Activated T-helper 1 cell treated with anti-CD3 and anti-CD28 coated beads, Interleukin-12 subunit alpha, Interleukin-12 subunit beta, Interleukin-2, Interleukin-4 antibody, amounts not matched to agents 30 ng/mL and 10 ng/mL and 1 ng/mL, durations not matched to agents 14 hours and 24 hours and 36 hours (primary cell): ENCODE measurements at places on chromosomes 3 and 15. TPM values are rescaled to one million over a fixed set of nuclear protein-coding genes. Genes with fewer than 3 reads are reported as not detected.

ARPP19 gene
- total RNA-seq = 195 and 216 TPM in 2 replicates

GRCh38 chr15:94793641-94794040 lies 562.3 kb downstream of the MCTP2 start:
- no peak overlapping the region for H3K27ac ChIP-seq
- H3K36me3 ChIP-seq = no peaks in the 10 kb centered on the region
- no peaks in the 10 kb centered on the region for H3K4me1 ChIP-seq
- H3K27me3 ChIP-seq = no peaks in the 10 kb centered on the region

RTP1 gene
- not detected in 2 replicates for total RNA-seq

- H3K27ac ChIP-seq = no peak overlapping the region
- no peak overlapping the region for H3K4me3 ChIP-seq
- peaks cover 3% of the 10 kb centered on the region for H3K27me3 ChIP-seq
- no peaks in the 10 kb centered on the region for H3K4me1 ChIP-seq
- DNase-seq = peak; percentile 2
Observed at GRCh38 chr15:51380999-51381806, 39.7 kb downstream of the GLDN start.

GRCh38 chr15:90664650-90665287 lies 52.4 kb upstream of the BLM start:
- no peak for DNase-seq
- peak overlapping the region; percentile 85 for H3K4me3 ChIP-seq
- H3K4me1 ChIP-seq = peaks cover 62% of the 10 kb centered on the region
- H3K27ac ChIP-seq = peak overlapping the region; percentile 94
- H3K27me3 ChIP-seq = peaks cover 4% of the 10 kb centered on the region

GRCh38 chr3:98513091-98513511 lies 9.6 kb downstream of the CLDND1 start:
- H3K36me3 ChIP-seq = peaks cover 75% of the 10 kb centered on the region
- no peak overlapping the region for H3K4me3 ChIP-seq
- H3K27ac ChIP-seq = no peak overlapping the region

DNA sequence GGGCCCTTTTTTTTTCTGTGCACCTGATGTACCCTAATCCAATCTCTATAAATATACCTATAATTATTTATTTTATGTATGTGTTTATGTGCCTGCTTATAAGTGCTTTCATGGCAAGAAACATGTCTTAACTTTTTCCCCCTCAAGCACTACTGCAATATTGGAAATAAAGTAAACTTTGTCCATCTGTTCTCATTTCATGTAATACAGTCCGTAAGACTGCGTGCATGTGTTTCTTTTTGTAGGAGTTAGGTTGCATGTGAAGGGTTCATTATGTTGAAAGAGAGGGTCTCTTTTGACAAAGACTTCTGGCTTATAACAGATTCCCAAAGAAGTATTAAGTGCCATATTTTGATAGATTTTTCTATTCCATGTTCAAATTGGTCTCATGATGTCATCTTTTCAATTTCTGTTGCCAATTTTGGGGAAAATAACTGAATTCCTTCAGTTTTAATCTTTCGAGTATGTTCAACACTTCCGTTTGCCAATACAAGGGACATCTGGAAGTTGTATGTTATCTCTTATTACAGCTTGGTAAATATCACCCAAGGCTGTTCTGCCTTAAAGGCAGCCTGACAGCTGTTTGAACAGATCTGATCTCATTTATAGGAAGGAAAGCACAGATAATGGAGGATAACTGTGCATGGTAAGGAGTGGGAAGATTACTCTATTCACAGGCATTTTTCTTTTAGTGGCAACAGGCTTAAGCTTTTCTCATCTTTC lies 273.1 kb upstream of the SGO1 start:
- no peak overlapping the region for H3K27ac ChIP-seq
- H3K36me3 ChIP-seq = no peaks in the 10 kb centered on the region
- H3K27me3 ChIP-seq = no peaks in the 10 kb centered on the region

CRYGS gene
- total RNA-seq = 3.2 TPM in 2 replicates

GRCh38 chr3:140081887-140082286 lies 146.9 kb downstream of the CLSTN2 start:
- H3K4me1 ChIP-seq = no peaks in the 10 kb centered on the region
- H3K36me3 ChIP-seq = no peaks in the 10 kb centered on the region
- H3K4me3 ChIP-seq = no peak overlapping the region
- no peaks in the 10 kb centered on the region for H3K27me3 ChIP-seq

- no peaks in the 10 kb centered on the region for H3K27me3 ChIP-seq
- peaks cover 1% of the 10 kb centered on the region for H3K4me1 ChIP-seq
- H3K27ac ChIP-seq = no peak overlapping the region
- no peak for DNase-seq
- no peak overlapping the region for H3K4me3 ChIP-seq
Observed at GRCh38 chr15:22811640-22812039, 25.2 kb downstream of the NIPA1 start.
